ENCODE measurements at places on chromosomes 2 and 18. TPM values are rescaled to one million over a fixed set of nuclear protein-coding genes. Genes with fewer than 3 reads are reported as not detected.

The LRRTM4 gene
- total RNA-seq: not detected

The SLC16A14 gene
- total RNA-seq: 4.1 TPM

The SUPT7L gene
- total RNA-seq: 13.9 TPM

The COL3A1 gene
- total RNA-seq: 5,666 TPM

The ARHGAP28 gene
- 10.5 TPM for total RNA-seq

The HOXD12 gene
- not detected for total RNA-seq

The STARD6 gene
- not detected for total RNA-seq

The GYPC gene
- total RNA-seq: 125 TPM

The COLEC11 gene
- total RNA-seq: 0.57 TPM

The ATP6V1B1 gene
- total RNA-seq: 0.71 TPM

The TGIF1 gene
- 179 TPM for total RNA-seq

The EMILIN1 gene
- total RNA-seq: 242 TPM

The RALBP1 gene
- total RNA-seq: 54.6 TPM

The FNDC4 gene
- total RNA-seq: 11.9 TPM

The TMEM37 gene
- 0.37 TPM for total RNA-seq

The FARSB gene
- 8.7 TPM for total RNA-seq

The RGPD6 gene
- total RNA-seq: 20.8 TPM

The PARD6G gene
- 2.8 TPM for total RNA-seq

The SPP2 gene
- total RNA-seq: not detected

The ELOA2 gene
- not detected for total RNA-seq

The KLHL14 gene
- total RNA-seq: not detected

The CFAP210 gene
- not detected for total RNA-seq

The SUMO1 gene
- 120 TPM for total RNA-seq

The CD207 gene
- total RNA-seq: not detected

The ABCG5 gene
- not detected for total RNA-seq

The FAM237A gene
- total RNA-seq: not detected

The APOB gene
- total RNA-seq: under 0.01 TPM

The ALPP gene
- not detected for total RNA-seq
